ENCODE measurements at places on chromosomes 1 and 21.

DNA sequence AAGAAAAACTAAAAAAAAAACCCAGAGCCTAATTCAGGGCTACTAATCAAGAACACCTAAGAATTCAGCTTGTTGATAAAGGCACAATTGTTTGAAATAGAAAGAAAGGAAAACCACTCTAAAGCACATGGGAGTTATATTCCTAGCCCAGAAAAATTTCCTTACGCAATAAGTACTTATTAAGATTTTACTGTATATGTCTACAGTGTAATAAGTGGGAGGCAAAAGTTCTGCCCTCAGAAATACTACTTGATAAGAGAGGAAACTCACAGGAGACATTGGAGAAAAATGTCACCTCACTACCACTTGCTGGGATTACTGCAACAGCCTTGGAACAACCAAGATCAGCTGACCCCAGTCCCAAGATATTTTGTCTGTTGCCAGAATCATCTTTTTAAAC lies 66.1 kb downstream of the IARS2 start:
- DNase-seq, result no peak

DNA sequence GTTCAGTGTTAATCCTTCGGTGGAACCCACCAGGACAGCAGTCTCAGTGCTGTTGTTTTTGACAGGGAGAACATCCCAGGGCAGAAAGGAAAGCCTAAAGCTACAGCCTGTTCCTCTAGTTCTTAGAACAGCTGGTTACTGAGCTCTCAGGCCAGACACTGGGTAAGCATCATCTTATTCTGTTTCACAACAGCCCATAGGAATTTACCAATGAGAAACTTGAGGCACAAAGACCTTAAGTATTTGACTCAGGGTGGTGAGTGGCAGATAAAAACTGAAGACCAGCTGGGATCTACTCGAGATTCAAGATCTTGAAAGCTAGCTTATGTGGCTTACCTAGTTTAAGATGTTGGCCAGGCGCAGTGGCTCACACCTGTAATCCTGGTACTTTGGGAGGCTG lies 9.4 kb upstream of the NEK2 start:
- DNase-seq, result no peak

DNA sequence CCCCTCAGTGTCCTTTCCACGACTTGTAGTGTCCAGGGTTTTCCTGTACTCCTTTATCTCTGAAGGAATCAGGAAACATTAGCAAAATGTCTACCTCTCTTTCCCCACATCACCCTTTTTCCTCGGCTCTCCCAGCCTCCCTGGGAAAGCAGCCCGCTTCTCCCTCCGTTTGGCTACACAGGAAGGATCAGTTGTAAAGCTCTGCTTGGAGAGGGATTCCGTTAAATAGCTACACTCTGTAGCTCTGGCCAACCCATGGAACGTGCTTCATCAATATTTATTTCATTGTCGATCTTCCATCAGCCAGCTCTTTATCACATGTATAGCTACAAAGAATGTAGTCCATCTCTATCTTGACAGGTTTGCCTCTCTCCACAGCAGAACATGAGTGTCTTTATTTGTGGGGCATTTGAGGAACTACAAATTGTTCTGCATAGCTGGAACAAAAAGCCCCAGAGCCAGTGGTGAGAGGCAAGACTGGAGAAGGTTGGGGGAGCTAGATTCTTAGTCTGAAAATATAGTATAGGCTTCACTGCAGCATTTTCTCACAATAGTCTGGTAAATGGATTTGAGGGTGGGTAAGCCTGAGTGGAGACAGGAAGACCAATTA lies 191.8 kb downstream of the SLC35F3 start:
- DNase-seq, result no peak

- DNase-seq, result no peak
These were observed 5.3 kb upstream of the LRRC8C start for GRCh38 chr1:89627596-89627962.

- DNase-seq, result no peak
These were observed 37.5 kb downstream of the LRRC3 start for GRCh38 chr21:44492567-44493385.

GRCh38 chr1:81573458-81573857 lies 227.3 kb upstream of the ADGRL2 start:
- DNase-seq, result no peak

GRCh38 chr21:13854638-13855037 lies 245.1 kb downstream of the POTED start:
- DNase-seq, result no peak

DNA sequence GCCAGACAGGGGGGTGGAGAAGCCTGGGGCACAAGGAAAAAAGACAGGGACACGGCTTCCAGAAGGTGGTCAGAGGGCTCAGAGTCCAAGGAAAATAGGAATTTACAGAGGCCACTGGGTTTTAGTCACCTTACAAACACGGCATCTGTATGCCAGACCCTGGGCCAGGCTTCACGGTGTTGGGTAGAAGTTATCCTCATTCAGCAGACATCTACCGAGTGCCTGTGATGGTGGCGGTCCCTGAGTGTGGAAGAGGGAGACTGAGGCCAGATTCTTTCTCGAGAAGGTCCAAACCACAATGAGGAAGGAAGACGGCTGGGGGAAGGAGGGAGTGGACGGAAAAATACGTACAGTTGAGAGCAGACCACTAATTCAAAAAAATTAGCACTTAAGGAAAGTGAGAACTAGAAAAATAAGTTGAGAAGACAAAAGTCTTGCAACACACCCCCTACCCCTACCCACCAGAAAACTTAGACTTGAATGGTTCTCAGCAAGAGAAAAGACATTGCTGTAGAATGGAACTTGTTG lies 864 bp upstream of the BTG2 start:
- no peak for DNase-seq

DNA sequence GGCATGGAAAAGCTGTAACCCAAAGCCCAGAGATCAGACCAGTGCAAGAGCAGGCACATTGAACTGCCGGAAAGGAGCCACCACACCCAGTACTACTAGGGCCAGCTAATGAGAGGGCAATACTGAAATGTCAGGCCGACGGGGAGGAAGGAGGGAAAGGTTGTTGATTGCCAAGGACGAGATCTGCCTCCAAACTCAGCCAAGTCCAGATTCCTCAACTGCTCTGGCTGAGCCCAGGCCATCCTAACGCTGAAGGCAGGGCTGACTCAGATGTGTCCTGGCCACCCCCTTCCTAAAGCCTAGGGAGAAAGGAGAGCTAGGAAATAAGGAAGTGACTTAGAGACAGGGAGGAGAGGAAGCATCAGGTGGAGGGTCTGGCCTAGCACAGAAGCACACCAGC lies 42.1 kb upstream of the IPO9 start:
- no peak for DNase-seq

GRCh38 chr1:243470502-243470901 lies 214.7 kb downstream of the SDCCAG8 start:
- DNase-seq, result no peak

DNA sequence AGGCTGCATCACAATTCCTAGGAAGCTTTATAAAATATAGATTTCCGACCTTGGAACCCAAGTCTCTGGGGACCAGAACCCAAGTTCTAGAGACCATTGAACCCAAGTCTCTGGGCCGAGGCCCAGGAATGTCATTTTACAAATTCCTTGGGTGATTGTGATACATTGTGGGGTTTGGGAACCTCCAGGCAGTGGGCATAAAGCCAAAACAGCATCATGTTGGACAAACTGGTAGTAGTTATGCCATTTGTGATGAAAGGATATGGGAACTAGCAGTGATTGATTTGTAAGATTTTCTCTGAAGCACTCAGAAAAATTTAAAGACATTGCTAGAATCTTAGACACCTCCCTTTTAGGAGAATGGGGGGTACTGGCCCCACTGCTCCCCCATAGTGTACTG lies 160.2 kb downstream of the HIVEP3 start:
- no peak for DNase-seq

- no peak for DNase-seq
These were observed 15.5 kb upstream of the PADI4 start for GRCh38 chr1:17292299-17293160.

DNA sequence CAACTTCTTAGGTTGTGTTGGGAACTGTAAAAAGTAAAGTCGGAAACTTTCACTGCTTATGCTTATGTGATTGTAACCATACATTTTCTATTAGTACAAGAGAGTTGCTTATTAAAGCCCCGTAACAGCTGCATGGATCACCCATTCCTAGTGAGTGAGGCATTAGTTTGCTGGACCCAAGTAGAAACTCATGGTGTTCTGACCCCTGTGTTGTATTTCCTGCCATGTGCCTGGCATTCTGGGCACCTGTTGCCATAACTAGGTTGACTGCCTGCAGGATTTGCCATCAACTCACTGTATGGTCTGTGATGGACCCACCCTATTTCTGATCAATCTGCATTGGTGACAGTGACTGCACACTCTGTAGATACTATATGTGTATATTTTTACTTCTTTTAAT lies 173.0 kb downstream of the PGBD5 start:
- no peak for DNase-seq

DNA sequence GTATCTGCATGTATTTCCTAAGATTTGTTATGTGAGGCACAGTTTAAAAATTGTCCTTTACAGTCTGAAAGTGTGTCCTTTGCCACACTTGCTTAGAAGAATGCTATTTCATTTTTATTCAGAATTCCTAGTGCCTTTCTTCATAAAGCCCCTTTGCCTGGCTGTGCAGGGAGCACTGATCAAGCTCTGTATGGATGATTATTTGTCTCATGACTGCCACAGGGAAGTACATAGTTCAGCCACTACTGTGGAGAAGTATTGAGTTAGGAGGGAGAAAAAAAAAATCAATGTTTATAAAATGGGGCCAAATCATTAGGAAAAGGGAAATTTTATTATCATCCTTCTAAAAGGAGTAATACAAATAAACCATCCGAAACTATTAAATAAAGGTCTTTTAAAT lies 51.4 kb downstream of the LHX4 start:
- no peak for DNase-seq

- no peak for DNase-seq
These were observed 57.4 kb downstream of the GALNT2 start for GRCh38 chr1:230124186-230125128.

DNA sequence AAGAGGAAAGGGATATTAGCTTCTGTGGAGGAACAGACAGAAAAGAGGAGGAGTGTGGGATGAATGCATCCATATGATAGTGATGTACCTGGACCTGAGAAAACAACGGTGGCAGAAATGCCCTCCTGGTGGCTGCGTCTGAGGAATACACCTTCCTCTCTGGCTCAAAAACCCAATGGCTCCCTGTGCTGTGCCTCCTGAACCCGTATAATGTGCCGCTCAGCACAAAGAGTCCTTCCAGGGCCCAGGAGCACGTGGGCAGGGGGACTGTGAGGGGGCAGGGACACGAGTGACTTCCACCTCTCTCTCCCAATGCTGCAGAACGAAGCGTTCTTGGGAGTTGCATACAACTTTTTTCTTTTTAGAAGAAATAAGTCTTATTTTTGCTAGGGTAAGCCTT lies 31.2 kb downstream of the IRF2BP2 start:
- DNase-seq, result no peak

DNA sequence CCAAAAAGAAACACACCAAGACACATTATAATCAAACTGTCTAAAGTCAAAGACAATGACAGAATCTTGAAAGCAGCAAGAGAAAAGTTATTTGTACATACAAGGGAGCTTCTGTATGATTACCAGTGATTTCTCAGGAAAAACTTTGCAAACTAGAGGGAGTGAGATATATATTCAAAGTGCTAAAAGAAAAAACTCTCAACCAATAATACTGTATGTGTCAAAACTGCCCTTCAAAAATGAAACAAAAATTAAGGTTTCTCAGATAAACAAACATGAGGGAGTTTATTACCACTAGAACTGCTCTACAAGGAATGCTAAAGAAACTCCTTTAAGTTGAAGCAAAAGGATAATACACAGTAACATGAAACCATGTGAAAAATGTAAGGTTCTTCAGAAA lies 79.4 kb downstream of the LBR start:
- no peak for DNase-seq

DNA sequence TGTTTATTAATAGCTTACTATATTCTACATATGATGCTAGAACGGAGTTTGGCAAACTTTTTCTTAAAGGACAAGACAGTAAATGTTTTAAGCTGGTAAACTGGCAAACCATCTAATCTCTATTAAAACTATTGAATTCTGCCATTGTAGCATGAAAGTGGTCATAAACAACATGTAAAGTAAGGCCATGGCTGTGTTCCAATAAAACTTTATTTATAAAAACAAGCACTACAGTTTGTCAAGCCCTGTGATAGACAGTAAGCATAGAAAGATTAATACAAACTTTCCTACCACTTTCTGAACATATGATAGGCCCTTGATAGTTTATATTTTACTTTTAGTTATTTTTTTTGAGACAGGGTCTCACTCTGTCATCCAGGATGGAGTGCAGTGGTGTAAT lies 22.4 kb downstream of the PEA15 start:
- DNase-seq, result no peak

GRCh38 chr1:185463011-185463410 lies 146.0 kb upstream of the IVNS1ABP start:
- no peak for DNase-seq

GRCh38 chr21:41665766-41666595 lies 100.9 kb downstream of the RIPK4 start:
- DNase-seq, result no peak

DNA sequence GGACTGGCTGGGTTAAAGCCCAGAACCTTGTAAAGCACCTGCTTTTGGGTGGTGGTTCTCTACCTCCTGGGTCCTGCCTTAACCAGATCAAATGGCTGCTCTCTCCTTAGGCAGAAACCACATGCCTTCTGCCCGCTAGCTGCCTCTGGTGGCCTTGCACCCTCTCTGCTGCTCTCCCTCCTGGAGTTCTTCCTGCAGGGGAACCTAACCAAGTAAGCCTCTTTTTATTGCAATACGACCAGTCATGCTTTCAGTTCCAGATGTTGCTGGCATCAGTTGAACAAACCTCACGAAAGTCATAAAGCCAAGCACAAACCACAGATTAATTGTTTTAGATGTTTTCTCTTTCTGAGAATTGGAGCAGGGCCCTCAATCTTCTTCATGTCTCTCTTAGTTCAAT lies 118.9 kb downstream of the GDAP2 start:
- DNase-seq, result no peak

DNA sequence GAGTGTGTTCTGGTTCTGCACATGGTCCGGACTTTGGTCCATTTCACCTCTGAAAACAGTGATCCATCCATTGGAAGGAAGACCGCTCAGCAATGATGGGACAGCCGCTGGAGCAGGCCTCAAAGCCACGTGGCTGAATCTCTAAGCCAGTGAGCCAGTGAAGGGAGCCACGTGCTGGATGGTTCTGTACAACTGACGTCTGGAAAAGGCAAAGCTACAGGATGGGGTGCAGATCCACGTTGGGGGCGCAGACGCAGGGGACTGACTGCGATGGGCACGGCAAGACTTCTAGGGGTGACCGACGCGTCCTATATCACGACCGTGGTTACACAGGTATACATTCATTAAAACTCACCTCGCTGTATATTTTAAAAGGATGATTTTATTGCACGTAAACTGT lies 10.2 kb upstream of the ARHGEF16 start:
- DNase-seq, result no peak

GRCh38 chr1:169945181-169945580 lies 51.5 kb upstream of the SCYL3 start:
- no peak for DNase-seq

GRCh38 chr1:246566813-246567645 lies 773 bp downstream of the CNST start:
- no peak for DNase-seq

- no peak for DNase-seq
These were observed 405.1 kb upstream of the ADAMTS5 start for GRCh38 chr21:27371975-27372331.

- DNase-seq, result no peak
These were observed 6.5 kb downstream of the INKA2 start for GRCh38 chr1:111732718-111733117.

GRCh38 chr1:241702442-241703373 lies 50.6 kb downstream of the WDR64 start:
- no peak for DNase-seq
